GDM1 (cell line): ENCODE measurements at places on chromosomes 7 and 10.

GRCh38 chr10:103690281-103690680, 165.1 kb downstream of the SH3PXD2A start:
- DNase-seq: no peak

- no peak for DNase-seq
These were observed 65.2 kb downstream of the GBF1 start for GRCh38 chr10:102310361-102311024.

GRCh38 chr10:11004144-11005077, 13.3 kb upstream of the CELF2 start:
- DNase-seq: no peak

GRCh38 chr7:138099813-138100212, 23.6 kb downstream of the AKR1D1 start:
- DNase-seq: no peak

DNA sequence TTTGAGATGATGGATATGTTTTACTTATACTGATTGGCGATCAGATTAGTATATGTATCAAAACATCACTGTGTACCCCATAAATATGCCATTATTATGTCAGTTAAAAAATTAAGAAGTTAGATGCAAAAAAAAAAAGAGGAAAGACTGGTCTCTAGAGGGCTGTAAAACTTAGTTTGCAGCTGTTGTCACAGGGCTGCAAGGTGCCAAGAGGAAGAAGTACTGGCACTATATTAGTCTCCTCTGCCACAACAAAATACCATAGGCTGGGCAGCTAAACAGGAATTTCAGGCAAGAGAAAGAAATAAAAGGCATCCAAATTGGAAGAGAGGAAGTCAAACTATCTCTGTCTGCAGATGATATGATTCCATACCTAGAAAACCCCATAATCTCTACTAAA, 177.8 kb upstream of the PLPP4 start:
- DNase-seq: no peak

DNA sequence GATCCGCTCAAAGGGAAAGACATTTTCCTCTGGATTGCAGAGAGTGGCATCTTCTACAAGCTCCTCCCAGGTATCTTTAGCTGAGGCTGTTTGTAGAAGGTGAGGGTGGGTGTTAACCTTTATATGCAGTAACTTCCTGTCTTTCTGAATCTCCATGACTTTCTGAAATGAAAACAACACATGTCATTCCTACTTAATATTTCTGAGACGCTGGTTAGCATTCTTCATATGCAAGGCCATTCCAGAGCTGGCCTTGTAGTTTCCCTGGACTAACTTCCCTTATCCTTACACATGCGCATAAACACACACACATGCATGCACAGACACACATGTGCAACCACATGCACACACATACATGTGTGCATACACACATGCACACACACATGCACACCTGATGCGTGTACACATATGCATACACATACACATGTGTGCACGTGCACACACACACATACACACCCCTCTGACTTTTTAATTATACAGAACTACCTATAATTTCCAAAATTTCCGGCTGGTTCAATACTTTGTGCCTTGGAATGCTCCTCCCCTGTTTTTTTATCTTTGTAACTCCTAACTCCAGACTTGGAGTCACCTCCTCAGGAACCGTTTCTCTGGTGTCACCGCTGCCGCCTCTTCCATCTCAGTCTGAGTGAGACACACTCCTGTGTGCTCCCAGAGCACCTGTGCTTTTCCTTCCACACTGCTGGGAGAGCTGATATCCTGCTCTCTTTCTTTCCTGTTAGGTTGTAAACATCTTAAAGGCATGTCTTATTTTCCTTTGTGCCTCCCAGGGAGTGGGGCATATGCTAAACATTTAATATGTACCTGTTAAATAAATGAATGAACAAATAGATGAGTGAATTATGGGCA, 55.2 kb downstream of the LRRC18 start:
- DNase-seq: no peak

GRCh38 chr7:66539264-66539623, 89.4 kb upstream of the KCTD7 start:
- DNase-seq: no peak

GRCh38 chr7:21980926-21981500, 35.3 kb upstream of the CDCA7L start:
- no peak for DNase-seq

GRCh38 chr7:31318313-31318712, 22.2 kb downstream of the NEUROD6 start:
- DNase-seq: no peak

DNA sequence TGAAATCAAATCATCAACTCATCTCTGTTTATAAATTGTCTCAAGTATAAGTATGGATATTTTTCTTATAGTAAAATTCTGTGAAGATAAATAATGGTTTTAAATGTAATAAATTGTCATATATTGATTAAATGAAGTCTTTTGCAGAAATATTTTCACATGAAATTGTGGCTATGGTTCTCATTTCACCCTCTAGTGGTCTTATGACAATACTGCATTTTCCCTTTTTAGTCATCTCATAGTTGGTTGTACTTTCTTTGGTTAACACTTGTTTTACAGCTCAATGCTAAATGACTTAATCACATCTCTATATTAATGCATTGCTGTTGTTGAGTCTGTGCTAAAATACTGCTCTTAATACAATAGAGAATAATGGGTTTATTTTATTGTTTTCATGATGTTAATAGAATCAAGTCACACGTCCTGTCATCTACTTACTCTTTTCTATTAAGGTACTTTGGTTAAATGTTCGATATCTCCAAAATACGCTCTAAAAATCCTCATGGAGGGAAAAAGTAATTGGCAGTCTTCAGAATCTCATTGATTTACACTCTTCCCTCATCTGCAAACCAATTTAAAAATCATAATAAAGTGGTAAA, 38.0 kb upstream of the CACNA2D1 start:
- DNase-seq: no peak

DNA sequence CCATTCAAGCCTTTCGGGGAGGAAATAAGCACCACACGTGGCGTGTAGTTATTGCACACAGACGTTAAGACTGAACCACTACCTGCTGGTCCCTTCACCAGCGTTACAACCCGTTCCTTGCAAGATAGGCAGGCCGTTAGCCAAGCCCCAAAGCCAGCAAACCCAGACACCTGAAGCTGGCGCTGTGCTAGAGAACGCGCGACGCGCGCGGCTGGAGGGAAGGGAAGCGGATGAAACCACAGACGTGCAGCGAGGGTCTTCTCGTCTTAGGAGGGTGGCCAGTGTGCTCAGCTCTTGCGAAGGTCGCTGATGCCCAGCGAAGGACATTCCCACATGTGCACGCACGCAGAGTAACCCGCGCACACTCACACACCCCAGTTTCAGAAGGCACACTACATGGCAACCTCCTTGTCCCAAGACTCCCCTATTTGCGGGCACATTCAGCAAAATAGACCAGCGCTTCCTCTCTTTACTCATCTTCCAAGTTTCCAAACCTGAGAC, 980 bp downstream of the TMEM26 start:
- no peak for DNase-seq

DNA sequence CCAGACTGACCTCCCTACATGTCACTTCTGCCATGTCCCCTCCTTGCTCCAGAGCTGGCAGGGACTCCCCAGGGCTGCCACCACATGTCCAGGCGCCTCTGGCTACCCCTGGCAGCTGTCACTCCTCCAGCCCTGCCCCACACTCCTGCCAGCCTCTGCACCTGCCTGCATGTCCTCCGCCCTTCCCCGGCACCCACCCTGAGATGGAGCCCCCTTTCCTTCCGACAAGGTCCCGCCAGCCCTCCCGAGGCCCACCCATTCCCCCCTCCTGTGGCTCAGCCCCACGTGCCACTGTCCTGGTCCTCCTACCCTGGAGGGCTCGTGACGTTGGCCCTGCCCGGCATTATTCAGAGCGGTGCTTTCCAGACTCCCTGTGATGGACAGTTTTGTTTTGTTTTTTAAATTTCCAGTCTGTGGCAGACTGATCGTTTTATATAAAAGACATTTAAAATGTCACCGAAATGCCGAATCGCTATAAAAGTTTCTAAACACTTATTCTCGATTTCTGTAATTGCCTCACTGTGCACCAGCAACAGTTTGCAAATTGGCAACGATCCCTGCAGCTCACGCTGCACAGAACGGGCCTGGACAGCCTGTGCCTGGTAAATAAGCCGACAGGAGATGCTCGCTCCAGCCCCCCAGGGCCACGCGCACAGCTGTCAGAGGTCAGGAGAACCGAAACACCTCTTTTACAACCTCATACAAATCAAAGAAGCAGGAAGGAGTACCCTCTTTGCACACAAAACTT, 111.1 kb upstream of the SH2B2 start:
- DNase-seq: no peak

DNA sequence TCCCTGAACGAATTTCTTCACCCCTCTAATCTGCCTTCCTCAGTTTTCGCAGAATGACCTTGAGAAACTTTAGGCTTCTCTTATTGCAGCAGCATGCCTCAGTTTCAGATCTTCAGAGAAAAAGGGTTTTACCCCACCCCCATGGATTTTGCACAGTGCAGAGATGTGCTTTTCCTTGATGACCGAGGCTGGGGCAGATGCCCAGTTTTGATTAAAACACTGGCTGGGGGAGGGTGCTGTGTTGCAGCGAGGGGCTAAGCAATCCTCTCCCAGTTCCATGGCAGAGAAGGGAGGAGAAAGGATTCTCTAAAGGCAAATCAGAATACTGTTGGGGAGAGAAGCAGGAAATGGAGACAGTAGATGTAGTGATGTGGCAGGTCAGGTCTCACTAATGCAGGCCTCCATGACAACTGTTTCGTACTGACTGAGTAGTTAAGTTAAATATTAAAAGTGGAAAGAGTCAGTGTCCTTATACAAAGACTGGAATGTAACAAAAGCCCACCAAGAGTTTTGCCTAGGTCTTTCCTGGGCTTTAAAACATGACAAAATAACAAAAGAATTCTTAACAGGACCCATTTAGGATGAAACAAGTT, 50.8 kb upstream of the PDZD8 start:
- no peak for DNase-seq

GRCh38 chr10:1268831-1269230, 212.6 kb downstream of the WDR37 start:
- no peak for DNase-seq

DNA sequence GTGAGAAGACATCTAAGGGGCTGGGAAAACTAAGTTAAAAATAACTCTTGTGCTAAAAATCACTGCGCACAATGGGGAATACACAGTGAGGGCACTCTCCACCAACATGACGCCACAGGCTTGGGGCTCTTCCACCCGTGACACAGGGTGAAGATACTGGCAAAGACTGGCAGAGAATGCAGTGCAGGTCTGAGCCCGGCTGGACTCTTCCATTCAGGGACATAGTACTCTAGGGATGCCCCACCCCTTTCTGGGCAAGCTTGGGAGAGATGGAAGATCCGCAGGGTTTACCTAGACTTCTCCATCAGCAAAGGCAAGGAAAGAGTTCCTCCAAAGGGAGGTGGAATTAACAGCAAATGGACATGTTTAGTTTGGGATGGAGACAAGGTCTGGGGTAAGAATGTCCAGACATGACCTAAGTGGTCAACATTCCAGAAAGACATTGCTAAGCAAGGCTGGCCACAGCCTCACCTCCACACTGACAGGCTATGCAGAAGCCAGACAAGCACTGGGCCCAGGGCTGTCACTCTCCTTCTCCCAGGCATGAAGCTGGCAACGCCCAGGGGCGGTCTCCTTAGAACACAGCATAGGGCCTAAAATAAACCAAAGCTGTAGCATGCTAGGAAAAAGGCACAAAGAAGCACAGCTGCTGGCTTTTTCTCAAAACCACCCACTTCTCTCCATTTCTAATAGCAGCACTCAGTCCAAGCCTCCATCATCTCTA, 28.1 kb downstream of the XPNPEP1 start:
- no peak for DNase-seq

DNA sequence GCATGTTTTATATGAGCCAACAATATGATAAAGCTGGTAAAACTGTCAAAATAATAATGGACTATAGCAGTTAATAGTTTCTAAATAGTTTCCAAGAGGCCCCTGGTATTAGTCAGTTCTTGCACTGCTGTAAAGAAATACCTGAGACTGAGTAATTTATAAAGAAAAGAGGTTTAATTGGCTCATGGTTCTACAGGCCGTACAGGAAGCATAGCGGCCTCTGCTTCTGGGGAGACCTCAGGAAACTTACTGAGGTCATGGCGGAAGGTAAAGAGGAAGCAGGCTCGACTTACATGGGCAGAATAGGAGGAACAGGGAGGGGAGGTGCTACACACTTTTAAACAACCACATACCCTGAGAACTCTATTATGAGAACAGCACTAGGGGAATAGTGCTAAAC, 104.6 kb downstream of the PPP1R9A start:
- DNase-seq: no peak

DNA sequence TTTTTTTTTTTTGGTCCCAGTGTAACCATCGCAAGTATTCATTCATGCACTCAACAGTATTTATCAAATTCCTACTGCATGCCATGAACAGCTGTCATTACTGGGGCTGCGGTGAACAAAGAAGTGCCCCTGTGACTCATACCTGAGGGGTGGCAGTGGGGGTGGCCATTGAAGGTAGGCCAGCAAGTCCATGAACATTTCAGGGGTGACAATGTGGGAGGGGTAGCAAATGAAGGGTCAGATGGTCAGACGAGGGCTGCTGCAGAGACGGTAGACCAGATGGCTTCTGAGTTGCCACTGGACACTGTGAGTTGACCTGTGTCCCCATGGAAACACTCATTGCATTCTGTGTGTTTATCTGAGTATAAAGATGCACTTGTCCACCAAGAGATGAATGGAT, 92.5 kb upstream of the PITRM1 start:
- DNase-seq: no peak

- peak; percentile 40 for DNase-seq
These were observed 56.0 kb upstream of the BTRC start for GRCh38 chr10:101297901-101298486.

GRCh38 chr7:54778166-54778565, 19.2 kb upstream of the SEC61G start:
- no peak for DNase-seq

DNA sequence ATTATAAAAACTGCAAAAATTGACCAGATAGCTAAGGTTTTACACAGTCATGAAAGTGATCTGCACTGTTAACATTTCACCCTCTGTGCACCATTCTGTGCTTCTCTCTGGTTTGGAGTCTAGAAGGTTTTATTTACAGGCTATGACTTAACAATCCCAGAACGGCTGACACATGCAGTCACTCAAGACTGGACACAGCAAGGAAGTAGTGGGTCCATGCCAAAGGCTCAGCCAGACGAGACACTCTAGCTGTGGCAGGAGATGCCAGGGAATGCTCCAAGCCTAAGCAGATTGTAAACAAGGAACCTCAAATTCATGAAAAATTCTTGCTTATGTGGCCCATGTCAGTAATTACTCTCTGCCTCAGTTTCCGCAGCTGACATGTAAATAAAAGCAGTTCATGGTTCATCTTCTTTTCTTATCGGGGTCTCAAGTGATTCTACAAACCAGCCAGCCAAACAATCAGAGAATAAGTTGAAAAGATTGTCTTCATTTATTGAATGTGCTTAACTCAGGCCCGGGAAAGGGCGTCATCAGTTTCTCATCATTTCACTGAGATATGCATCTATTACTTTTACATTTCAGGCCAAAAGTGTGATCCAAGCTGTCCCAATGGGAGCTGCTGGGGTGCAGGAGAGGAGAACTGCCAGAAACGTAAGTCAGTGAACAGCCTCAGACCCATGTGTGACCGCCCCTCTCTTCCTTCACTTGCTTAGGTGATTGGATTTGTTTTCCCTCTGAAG, 132.1 kb downstream of the EGFR start:
- DNase-seq: no peak
